ENCODE measurements at places on chromosomes 4 and X.
A peak's percentile ranks its signal among the peaks of the same experiment; 100 is the strongest.

DNA sequence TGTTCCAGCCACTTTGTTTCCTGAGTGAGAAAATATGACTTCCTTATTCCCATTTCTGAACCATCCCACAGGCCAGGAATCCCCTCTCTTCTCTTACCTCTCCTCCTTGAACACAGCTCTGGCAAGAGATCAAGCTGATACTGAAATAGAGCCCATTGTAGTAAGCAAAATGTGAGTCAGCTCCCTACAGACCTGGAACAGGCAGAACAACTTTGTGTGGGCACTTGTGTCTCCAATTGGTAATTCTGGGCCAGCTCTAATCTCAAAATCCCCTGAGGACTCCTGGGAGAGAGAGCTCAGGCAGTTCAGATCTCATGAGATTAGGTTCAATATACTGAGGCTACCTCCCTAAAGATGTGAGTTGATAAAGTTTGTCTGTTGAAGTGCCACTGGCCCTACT is 213.5 kb downstream of the GUCY2F start:
- no peak for DNase-seq

- DNase-seq = no peak
Measured at GRCh38 chr4:84151574-84151973, 347.5 kb downstream of the NKX6-1 start.

DNA sequence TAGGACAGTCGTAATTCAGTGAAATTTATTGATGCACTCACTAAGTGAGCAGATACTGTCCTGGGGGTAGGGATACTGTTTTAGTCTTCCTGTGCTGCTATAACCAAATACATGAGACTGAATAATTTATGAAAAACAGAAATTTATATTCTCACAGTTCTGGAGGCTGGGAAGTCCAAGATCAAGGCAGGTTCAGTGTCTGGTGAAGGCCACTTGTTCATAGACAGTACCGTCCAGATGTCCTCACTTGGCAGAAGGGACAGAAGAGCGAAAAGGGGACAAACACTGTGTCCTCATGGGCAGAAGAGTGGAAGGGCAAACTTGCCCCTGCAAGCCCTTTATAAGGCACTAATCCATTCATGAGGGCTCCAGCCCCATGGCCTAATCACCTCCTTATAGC is 45.6 kb downstream of the PGRMC2 start:
- no peak for DNase-seq

- no peak for DNase-seq
Measured at GRCh38 chr4:12966726-12967125, 517.4 kb downstream of the RAB28 start.

DNA sequence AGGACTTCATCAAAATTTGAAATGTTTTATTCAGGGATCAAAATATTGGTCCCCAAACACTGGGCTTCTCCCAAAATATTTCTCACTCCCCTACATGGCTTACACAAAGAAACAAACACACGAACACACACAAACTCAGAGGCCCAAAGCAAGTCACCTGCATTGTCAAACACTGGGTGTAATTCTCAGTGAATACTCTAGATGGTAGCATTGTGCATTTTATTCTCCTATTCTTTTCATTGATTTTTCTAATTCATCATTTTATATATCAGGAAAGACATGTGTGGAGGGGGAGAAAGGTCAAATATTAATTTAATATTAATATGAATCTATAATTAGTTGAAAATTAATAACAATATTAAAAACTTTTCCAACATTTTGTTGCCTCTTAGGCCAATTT is 72.3 kb upstream of the TNMD start:
- no peak for DNase-seq

DNA sequence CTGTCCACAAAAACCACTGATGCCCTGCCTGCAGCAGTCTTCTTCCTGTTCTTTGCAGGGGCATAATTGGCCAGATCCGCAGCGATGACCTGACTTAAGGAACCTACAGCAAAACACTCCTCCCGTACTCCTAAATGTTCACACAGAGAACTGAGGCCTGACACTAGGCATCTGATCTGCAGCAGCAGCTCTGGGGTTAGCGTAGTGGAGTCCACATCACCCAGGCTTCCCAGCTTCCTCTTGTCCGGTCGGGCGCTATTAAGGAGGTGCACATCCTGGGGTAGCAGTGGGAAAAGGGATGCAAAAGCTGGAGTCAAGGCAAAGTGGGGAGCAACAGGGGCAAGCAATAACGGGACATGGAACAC is 758 bp downstream of the SCFD2 start:
- no peak for DNase-seq

DNA sequence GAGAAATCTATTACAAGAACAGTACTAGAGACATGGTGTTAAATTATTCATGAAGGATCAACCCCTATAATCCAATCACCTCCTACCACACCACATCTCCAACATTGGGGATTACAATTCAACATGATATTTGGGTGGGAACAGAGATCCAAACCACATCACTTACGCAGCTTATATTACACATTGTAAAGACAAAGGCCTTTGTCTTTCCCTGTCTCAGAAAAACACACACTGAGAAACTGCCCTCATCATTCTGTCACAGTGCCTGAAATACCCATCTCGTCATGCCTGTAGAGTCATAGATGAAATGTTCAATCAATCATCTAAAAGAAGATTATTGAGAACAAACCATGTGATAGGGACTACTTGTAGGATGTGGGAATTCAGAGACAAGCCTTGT is 558.8 kb upstream of the GRIA3 start:
- no peak for DNase-seq

DNA sequence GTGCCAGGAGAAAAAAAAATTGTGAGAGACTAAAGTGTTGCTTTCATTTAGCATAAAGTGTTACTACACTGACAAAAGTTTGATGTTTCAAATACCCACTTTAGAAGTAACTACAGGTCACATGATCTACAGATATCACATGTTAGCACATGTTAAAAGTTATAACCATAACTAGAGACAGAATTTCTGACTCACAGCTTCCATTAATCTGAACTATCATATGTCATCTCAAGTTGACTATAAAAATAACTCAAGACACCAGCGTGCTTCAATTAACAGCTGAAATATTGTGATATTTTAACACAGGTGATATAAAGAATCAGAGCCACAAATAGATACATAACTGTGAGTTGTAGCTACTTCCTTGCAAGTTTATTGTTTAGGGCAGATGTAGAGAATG is 591.5 kb upstream of the PITX2 start:
- DNase-seq = no peak

DNA sequence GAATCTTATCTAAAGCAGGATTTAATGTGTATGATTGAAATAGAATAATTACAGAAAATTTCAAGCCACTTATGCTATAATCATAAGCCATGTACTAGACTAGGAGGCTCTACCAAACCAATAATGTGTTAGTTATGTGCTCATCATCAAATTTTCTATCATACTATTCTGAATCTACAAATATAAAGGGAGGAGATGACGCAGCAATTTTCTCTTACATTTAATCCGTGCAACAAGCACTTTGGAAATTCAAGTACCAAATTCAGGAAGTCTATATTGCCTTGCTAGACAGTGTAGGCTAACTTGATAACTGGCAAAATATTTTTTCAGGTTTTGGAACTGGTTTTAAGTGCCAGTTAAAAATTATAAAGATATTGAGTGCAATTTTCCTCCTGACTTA is 283.5 kb downstream of the C4orf33 start:
- no peak for DNase-seq

- DNase-seq = no peak
Measured at GRCh38 chr4:136900696-136901095, 631.6 kb downstream of the PCDH18 start.

- DNase-seq = no peak
Measured at GRCh38 chrX:41273638-41274037, 60.3 kb upstream of the DDX3X start.

- no peak for DNase-seq
Measured at GRCh38 chr4:174230680-174231079, 52.8 kb downstream of the FBXO8 start.

DNA sequence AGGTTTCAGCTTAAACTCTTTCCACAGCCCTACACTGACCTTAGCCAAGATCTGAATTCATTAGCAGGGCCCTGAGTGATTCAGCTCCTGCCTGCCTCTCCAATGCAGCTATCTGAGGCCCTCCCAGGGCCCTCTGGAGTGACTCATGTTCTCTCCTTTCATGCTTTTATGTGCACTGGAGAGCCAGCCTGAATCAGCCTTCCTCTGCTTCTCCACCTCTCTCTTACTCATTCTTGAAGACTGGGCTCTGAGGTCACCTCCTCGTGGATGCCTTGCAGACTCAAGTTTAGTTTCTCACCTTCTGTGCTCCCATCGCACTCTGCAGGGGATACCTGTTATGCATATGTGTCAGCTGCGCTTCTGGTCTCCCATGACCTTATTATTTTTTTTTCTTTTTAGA is 3.1 kb upstream of the OCIAD2 start:
- DNase-seq = no peak

DNA sequence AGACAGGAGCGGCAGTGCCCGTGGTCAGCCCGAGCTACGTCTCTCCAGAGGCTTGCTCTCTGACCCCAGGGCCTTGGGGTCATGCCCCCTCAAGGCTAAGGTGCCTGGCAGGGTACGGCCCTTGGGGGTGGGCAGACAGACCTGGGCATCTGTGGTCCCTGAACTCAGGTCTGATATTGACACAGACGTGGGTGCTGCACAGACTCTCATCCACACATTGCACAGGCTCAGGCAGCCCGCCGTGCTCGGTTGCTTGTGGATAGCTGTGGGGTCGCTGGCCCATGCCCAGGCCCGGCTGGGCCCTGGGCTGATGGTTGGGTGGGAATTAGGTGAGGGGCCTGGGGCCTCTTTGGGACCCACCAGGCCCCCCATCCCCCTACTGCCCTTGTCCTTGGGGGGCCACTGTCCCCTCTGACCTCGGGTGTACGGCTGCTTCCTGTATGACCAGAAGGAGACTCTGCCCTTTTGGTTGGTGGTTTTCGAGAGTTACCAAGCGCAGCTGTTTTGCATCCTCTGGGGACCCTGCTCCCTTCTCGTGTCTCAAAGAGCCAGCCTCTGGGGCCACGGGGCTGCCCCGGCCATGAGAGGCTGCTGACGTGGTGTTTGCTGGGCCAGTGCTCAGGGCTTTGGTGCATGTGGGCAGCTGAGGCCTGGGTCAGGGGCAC is 10.1 kb downstream of the FGFRL1 start:
- DNase-seq = no peak

GRCh38 chr4:40843696-40844095 is 93.9 kb downstream of the NSUN7 start:
- no peak for DNase-seq

GRCh38 chr4:6354119-6354518 is 84.5 kb downstream of the WFS1 start:
- no peak for DNase-seq

- DNase-seq = no peak
Measured at GRCh38 chr4:28177641-28178040, 1317.0 kb downstream of the STIM2 start.

DNA sequence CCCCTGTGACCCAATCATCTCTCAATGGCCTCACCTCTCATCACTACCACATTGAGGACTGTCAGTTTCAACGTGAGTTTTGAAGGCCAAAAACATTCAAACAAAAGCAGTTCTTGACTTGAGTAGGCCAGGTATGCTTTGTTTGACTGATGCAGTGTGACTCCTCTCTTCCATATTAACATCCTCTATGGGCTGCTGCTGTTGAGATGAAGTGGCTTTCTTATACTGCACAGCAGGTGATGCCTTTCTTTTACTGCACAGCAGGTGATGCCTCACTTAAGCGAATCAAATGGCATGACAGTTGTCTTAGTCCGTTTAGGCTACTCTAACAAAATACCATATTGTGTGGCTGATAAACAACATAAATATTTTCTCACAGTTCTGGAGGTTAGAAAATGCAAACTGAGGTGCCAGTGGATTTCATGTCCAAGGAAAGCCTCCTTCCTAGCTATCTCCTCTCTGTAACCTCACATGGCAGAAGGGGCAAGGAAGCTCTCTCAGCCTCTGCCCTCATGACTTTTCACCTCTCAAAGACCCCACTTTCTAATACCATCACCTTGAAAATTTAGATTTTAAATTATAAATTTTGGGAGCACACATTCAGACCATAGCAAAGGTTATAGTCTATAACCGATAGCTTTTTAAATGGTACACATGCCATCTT is 2267.9 kb upstream of the AGA start:
- no peak for DNase-seq

GRCh38 chr4:54402880-54403480 is 173.9 kb downstream of the PDGFRA start:
- peak; percentile 42 for DNase-seq

DNA sequence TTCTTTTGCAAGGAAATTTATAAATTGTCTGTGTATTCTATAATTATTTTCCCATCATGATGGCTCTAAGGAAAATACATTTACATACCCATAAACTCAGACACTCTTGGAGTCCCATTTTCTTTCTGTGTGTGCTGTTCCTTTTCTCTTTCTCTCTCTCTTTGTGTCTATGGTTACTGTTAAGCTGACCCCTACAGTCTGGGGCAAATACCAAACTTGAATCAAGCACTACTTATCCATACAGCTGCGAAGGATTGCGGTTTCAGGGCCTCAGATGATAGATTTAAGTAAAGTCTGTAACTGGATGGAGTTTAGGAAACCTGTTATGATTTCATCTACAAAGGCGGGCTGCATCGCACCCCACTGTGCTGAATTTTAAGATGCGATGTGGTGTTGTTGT is 150.2 kb downstream of the SHROOM3 start:
- DNase-seq = no peak

DNA sequence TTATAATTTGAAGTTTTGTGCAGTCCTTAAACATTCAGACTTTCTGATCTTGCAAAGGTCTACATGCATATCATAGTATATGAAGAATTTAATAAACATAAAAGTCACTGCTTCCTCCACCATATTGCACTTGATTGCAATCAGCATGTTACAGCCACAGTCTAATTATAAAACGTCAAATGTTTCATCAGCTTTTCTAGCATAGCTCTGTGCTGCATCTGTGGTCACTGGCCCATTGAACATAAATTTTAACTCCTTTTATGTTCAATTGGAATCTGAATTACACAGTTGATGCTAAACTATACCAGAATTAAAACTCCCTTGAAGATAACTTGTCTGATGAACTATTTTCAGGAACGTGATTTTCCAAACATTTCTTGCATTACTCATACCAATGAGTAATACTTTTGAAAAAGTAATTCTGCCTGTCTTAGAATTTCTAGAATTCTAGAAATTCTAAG is 329.1 kb downstream of the GALNTL6 start:
- no peak for DNase-seq

DNA sequence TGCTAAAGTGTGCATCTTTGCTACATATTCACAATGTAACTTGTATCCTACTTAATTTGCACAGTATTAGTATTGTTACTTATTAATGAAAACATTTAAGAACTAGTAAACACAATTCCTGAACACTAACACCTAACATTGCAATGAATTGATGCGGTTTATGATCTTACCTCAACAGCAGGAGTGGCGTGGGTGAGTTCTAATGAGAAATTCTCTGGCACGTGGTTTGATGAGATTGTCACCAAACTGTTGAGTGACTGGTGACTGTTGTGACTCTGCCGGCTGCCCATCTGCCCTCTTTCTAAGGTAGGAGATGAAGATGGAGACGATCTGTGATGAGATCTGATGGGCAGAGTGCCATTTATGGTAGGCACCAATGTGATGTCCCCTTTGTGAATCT is 2.9 kb downstream of the PCDH18 start:
- no peak for DNase-seq

- no peak for DNase-seq
Measured at GRCh38 chr4:116478343-116478742, 607.0 kb downstream of the TRAM1L1 start.

GRCh38 chrX:152480269-152481212 is 29.4 kb upstream of the GABRA3 start:
- DNase-seq = no peak
